ENCODE measurements at places on chromosomes 12 and 14. TPM values are rescaled to one million over a fixed set of nuclear protein-coding genes. Genes with fewer than 3 reads are reported as not detected.

The ENDOU gene
- total RNA-seq, result 66.9 TPM

The SERPINA4 gene
- total RNA-seq, result not detected

The PRORP gene
- total RNA-seq, result 17.5 TPM

The FBXO33 gene
- 4.1 TPM for total RNA-seq

The CKB gene
- total RNA-seq, result 17.8 TPM

The RPGRIP1 gene
- not detected for total RNA-seq

The COX6A1 gene
- total RNA-seq, result 514 TPM

The KCNC2 gene
- not detected for total RNA-seq

The IQSEC3 gene
- total RNA-seq, result 0.28 TPM

The DAO gene
- total RNA-seq, result not detected

The ACACB gene
- 7.0 TPM for total RNA-seq

The MYRFL gene
- total RNA-seq, result not detected

The KRT82 gene
- total RNA-seq, result not detected

The PSMB5 gene
- 105 TPM for total RNA-seq

The SLC4A8 gene
- 0.20 TPM for total RNA-seq

The GALC gene
- 5.3 TPM for total RNA-seq

The CLEC12A gene
- total RNA-seq, result 0.36 TPM

The CCDC184 gene
- total RNA-seq, result 0.20 TPM

The OR4E1 gene
- total RNA-seq, result not detected

The TAS2R8 gene
- total RNA-seq, result not detected

The CACNA1C gene
- 1.1 TPM for total RNA-seq

The C12orf43 gene
- total RNA-seq, result 7.9 TPM

The C14orf180 gene
- not detected for total RNA-seq

The PNMA1 gene
- total RNA-seq, result 11.6 TPM

The OAS2 gene
- 20.6 TPM for total RNA-seq

The RERG gene
- total RNA-seq, result 1.9 TPM

The KRT2 gene
- total RNA-seq, result not detected

The RAD51AP1 gene
- total RNA-seq, result 7.9 TPM

The ARHGAP9 gene
- total RNA-seq, result 2.0 TPM

The LRP6 gene
- total RNA-seq, result 12.9 TPM

The CCDC196 gene
- not detected for total RNA-seq

The RNFT2 gene
- 1.1 TPM for total RNA-seq

The MNAT1 gene
- 25.3 TPM for total RNA-seq

The TAS2R31 gene
- 0.92 TPM for total RNA-seq

The MGAT4C gene
- total RNA-seq, result not detected

The CLEC1B gene
- not detected for total RNA-seq

The RASSF8 gene
- 4.3 TPM for total RNA-seq

The CSAD gene
- total RNA-seq, result 17.1 TPM

The TMTC1 gene
- total RNA-seq, result 5.3 TPM

The EML5 gene
- total RNA-seq, result 1.4 TPM

The HSPB8 gene
- 33.8 TPM for total RNA-seq

The OVCH1 gene
- not detected for total RNA-seq

The FAM186B gene
- total RNA-seq, result 0.36 TPM

The P2RX2 gene
- not detected for total RNA-seq
